Nasal cavity respiratory epithelium epithelial cell of viscerocranial mucosa (primary cell): ENCODE measurements at places on chromosomes 3 and 15. TPM values are rescaled to one million over a fixed set of nuclear protein-coding genes. Genes with fewer than 3 reads are reported as not detected.

CD200R1 gene
- under 0.01 and 0.07 TPM in 2 replicates for total RNA-seq

RASGRF1 gene
- total RNA-seq, result 0.78 TPM in 1 of 2 replicates, not detected in the other

APBA2 gene
- total RNA-seq, result 5.1 and 9.0 TPM in 2 replicates

GOLGA8T gene
- total RNA-seq, result not detected in 2 replicates

TTLL13 gene
- under 0.01 and 0.07 TPM in 2 replicates for total RNA-seq

CCR3 gene
- total RNA-seq, result 0.07 TPM in 1 of 2 replicates, not detected in the other

PAK6 gene
- 10.6 and 20.3 TPM in 2 replicates for total RNA-seq

TMEM207 gene
- not detected in 2 replicates for total RNA-seq

TLR9 gene
- total RNA-seq, result 0.07 TPM in 1 of 2 replicates, not detected in the other

SPESP1 gene
- 1.7 and 4.9 TPM in 2 replicates for total RNA-seq

DISP2 gene
- total RNA-seq, result under 0.01 and 0.21 TPM in 2 replicates

PRKAR2A gene
- 32.0 and 44.1 TPM in 2 replicates for total RNA-seq

ATP8B4 gene
- total RNA-seq, result under 0.01 and 1.00 TPM in 2 replicates

MED12L gene
- total RNA-seq, result under 0.01 and 0.14 TPM in 2 replicates

CD276 gene
- 16.4 and 71.6 TPM in 2 replicates for total RNA-seq

PTH1R gene
- total RNA-seq, result not detected in 2 replicates

ROPN1 gene
- not detected in 2 replicates for total RNA-seq

GRAMD1C gene
- total RNA-seq, result 1.0 and 2.5 TPM in 2 replicates

OR5H1 gene
- not detected in 2 replicates for total RNA-seq

CCNB2 gene
- total RNA-seq, result 0.50 and 1.7 TPM in 2 replicates

PRTG gene
- under 0.01 TPM in 1 of 2 replicates, not detected in the other for total RNA-seq

HEXA gene
- total RNA-seq, result 55.0 and 70.1 TPM in 2 replicates

C3orf49 gene
- not detected in 2 replicates for total RNA-seq

LRRC31 gene
- total RNA-seq, result not detected in 2 replicates

ACOX2 gene
- total RNA-seq, result under 0.01 and 0.21 TPM in 2 replicates

MAP2K5 gene
- total RNA-seq, result 4.8 and 11.7 TPM in 2 replicates

GRIP2 gene
- under 0.01 and 0.07 TPM in 2 replicates for total RNA-seq

MAPKAPK3 gene
- 42.4 and 65.1 TPM in 2 replicates for total RNA-seq

CCR9 gene
- not detected in 2 replicates for total RNA-seq

OR5K2 gene
- total RNA-seq, result not detected in 2 replicates

STXBP5L gene
- not detected in 2 replicates for total RNA-seq

ATP13A5 gene
- 0.07 TPM in 1 of 2 replicates, not detected in the other for total RNA-seq

CPEB1 gene
- total RNA-seq, result 0.07 TPM in 1 of 2 replicates, not detected in the other

VWA5B2 gene
- total RNA-seq, result not detected in 2 replicates

GOLGA6D gene
- total RNA-seq, result under 0.01 TPM in 1 of 2 replicates, not detected in the other

SEMA5B gene
- total RNA-seq, result 0.34 and 3.3 TPM in 2 replicates

BTD gene
- total RNA-seq, result 9.6 and 17.3 TPM in 2 replicates

SLC38A3 gene
- not detected in 2 replicates for total RNA-seq

COL8A1 gene
- total RNA-seq, result 0.34 and 4.0 TPM in 2 replicates
